T follicular helper cell (primary cell): ENCODE measurements at places on chromosomes 1 and 21.

DNA sequence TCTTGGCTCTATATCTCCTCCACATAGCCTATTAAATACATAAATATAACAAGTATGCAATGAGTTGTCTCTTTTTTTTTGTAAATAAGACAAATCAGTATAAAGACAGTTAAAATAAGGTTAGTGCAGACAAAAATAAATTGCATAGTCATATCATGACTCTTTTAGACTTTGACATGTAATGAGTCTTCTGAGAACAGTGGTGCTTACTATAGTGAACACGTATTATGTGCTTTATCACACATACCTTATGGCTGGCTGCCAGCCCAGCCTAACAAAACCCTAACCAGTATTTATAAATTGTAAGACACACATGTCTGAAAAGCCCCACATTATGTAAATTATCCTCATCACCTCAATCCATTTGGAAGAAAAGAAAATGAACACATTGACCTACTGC lies 29.1 kb upstream of the F13B start:
- DNase-seq: no peak

DNA sequence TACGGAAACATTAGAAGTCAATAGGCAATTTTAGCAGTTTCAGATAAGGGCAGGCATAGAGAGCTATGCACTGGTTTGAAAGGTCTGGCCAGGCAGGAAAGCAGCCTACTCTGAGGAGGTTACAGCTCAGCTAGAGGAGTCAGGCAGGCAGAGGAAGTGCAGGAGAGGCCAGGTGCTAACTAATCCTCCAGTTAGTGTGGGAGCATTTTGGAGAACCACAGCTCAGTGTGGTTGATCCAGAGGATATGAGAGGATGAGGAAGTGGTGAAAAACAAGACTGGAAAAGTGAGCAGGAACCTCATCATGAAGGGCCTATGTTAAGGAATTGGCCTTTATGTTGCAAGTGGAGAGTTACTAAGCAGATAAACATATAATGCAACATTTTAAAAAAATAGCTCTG lies 282.4 kb upstream of the SGIP1 start:
- DNase-seq: no peak

- DNase-seq: no peak
These were observed 40.4 kb downstream of the TRIM11 start for GRCh38 chr1:228366062-228366865.

GRCh38 chr1:29708796-29709703 lies 472.7 kb downstream of the PTPRU start:
- no peak for DNase-seq

DNA sequence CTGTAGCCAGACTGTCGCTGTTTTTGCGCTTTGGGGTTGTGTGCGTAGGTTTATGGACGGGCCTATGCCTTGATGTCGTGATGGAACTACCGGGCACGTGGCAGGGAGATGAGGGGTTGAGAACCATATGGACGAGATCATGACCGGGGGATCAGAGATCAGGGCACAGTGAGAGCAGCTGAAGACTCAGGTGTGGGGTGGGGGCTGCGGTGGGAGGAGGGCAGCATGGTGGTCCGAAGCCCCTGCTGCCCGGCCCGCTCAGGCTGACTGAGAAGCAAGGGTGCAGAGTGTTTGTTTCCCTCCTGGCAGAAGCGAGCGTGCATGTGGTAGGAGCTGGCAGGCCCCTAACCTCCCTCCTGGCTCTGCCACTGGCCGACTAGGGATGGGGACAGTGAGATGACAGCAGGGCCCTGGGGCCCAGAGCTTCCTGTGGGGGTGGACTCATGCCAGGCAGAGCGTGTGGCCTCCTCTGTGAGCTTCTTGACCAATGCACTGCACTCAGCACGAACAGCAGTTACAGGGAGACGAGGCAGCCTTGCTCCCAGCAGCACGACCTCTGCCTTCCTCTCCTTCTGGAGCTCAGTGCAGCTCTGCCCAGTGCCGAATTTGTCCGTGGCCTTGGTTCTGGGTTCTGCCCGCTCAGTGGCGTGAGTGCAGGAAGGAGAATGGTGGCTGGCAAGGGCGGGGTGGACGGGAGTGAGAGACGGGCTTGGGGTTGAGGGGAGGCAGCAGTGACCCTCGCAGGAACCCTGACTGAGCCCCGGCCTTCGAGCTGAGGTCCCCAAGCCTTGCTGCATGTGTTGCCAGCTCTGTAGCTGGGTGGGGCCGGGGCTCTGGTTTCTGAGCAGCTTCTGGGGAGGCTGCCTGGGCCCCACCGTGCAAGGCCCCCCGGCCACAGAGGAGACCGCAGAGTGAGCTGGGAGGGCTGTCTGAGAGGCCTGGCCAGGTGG lies 22.2 kb upstream of the LRRC3 start:
- DNase-seq: no peak

DNA sequence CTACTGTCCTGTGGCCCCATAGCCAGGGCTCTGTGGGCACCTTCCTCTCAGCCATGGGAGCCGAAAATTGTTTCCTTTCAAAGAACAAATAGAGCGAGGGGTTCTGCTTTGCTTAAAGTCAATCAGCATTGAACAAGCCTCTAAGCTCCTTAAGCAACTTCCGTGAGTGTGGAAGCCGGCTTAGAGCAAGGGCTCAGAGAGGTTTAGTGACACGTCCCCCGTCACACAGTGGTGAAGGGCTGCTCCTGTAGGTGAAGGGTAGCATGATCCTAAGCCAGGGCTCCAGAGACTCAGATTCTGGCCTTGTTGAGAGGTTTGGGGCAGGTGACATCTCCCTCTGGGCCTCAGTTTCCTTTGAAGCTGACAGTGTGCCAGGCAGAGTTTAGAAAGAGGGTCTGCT lies 94.0 kb upstream of the WNT4 start:
- DNase-seq: no peak

- no peak for DNase-seq
These were observed 2.6 kb downstream of the CTSS start for GRCh38 chr1:150763018-150763417.
